Skin of body (tissue), 3 donors: ENCODE measurements at places on chromosomes 16 and 17. TPM values are rescaled to one million over a fixed set of nuclear protein-coding genes. Genes with fewer than 3 reads are reported as not detected.

DNA sequence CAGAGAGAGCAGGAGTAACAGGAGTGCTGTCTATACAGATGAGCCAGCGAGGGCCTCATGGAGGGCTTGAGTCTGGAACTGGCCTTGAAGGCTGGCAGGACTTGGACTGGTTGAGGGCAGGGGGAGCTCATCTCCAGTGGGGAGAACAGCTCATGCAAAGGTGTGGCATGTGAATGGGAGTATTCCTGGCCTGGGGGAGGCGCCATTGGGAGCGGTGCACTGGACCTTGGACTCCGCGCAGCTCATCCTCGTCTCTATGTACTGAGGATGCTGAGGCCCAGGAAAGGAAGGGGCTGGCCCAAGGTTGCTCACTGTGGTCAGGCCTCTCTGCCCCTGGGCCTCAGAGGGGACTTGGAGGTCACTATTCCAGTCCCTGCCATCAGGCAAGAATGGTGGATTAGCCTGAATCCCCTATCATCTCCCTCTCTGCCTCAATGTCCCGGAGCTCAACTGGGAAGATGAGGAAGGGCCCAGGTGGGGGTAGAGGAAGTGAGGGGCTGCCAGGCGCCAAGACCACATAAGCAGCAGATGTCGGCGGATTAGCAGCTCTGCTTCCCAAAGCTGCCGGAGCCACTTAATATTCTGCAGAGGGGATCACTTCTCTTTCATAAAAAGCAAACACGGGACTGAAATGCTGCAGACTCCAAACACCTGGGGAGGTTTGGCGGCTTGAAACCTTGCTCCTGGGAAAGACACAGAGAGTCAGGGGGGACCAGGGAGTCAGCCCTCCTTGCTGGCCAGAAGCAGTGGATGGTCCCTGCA is 88.9 kb downstream of the SDK2 start:
- DNase-seq = no peak

DNA sequence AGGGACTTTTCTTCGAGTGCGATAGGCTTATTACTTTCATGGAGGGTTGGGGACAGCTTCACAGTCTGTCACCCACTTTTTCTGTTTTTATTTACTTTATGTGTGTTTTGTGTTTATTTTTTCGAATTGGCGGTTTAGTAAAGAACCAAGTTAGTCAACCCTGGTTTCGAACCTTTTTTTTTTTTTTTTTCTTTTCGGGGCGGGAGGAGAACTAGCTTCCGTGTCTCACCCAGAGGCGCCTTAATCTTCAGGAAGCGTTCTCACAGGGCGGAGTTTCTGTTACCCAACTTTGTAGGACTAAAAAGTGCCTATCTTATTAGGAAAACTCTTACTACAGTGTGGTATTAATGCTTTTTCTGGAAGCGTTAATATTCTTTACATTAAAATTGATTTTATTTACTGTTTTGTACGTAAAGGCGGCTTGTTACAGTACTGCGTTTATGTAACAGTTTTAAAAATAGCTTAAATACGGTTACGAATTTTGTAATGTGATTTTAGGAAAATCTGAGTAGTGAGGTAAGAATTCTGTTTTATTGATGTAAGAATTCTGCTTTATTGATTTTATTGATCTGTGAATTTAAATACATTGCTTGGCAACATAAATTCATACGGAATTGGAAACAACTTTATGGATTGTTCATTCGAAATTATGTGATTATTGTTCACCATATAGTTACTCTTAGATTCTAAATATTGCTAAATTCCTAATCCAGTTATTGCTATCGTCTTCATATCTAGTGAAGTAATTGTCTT is 885 bp downstream of the ZNF207 start:
- peak; percentile 56 for DNase-seq

MAP3K14 gene
- 4.4 TPM for total RNA-seq

DNA sequence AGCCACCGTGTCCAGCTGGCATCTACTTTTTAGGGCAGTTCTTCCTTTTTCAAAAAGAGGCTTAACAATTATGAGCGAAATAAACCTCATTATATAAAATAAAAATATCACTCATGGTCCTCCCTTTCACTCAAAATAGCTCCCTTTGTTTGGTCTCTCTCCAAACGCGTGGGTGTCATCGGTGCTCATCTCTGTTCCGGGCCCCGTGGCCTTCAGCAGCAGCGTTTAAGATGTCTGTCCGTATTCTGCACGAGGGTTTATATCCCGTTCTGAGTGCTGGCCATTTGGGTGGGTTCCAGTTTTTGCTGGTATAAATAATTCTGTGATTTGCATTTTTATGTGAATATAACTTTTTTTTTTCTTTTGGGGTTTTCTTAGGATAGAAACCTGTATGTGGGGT is 33.4 kb downstream of the PRMT7 start:
- no peak for DNase-seq

- no peak for DNase-seq
Measured at GRCh38 chr17:20203018-20203417, 193.9 kb downstream of the SPECC1 start.
